ENCODE measurements at places on chromosomes 3 and 15.

DNA sequence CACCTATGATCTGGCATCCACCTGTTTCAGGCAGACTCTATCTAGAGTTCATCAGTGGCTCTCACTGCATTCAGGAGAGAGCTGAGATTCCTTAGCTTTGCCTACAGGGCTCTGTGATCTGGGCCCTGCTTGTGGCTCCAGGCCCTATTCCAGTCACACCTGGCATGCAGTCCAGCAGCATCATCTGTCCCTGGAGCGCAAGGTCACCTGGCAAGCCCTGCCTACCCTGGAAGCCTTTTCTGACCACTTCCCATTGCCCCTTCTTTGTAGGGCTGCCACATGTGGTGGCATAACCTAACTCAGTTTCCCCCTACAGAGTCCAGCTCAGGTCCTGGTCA is 115.1 kb upstream of the PLXNA1 start:
- DNase-seq: no peak

- no peak for DNase-seq
Measured at GRCh38 chr15:83118291-83118827, 10.9 kb downstream of the TM6SF1 start.

DNA sequence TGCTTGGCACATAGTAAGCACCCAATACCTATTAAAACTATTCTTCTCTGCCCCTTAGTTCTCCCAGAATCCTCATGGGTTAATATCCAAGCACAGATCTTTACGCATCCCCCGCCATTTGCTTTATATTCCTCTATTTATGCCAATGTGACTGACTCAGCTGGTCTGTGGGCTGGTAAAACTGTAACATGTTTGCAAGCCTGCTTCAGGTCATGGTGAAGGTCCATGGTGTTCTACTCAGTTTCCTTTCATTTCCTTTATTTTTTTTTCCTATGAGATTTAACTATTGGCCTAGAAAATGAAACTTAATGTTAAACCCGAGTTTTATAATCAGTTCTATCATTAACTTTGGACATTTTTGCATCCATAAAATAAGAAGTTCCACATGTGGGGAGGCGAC is 47.0 kb downstream of the FRMD4B start:
- DNase-seq: no peak

GRCh38 chr3:138438896-138439295 is 4.5 kb downstream of the ESYT3 start:
- no peak for DNase-seq

GRCh38 chr15:35548435-35548834 is 2.5 kb upstream of the DPH6 start:
- no peak for DNase-seq

- no peak for DNase-seq
Measured at GRCh38 chr3:17831366-17831765, 88.9 kb upstream of the TBC1D5 start.

DNA sequence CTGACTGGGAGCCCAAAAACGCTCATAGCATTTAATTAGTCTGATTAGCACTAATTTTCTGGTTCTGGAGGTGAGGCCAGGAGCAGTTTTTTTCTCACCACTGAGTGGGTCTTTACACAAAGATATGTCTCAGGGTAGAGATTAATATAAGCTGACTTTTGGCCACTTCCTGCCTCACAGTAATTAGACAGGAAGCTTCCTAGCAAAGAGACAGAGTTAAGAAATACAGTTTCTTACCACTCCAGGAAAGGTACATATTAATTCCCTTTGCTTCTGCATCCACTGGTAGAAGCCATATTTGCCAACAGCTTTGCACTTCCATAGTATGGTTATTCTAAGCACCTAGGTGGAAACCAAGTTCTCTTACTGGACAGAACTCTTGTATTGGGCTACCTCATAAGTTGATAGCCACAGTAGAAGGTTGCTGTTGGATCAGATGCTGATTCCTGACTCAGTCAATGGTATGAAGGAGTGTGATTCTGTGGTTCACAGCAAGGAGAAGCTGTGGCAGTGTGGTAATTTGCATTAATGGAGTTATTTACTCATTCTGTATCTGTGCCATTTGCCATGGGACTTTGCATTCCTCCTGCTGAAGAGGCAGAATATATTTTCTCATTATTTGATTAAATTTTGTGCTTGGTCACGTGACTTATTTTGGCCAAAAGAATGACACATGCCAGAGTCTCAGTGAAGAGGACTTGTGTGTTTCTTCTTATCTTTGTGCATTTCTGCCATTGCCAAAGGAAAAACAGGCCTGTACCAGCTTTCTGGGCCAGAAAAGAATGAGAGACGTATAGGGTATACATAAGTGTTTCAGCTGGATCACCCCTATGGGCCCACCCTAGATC is 17.5 kb upstream of the ZBTB20 start:
- no peak for DNase-seq

DNA sequence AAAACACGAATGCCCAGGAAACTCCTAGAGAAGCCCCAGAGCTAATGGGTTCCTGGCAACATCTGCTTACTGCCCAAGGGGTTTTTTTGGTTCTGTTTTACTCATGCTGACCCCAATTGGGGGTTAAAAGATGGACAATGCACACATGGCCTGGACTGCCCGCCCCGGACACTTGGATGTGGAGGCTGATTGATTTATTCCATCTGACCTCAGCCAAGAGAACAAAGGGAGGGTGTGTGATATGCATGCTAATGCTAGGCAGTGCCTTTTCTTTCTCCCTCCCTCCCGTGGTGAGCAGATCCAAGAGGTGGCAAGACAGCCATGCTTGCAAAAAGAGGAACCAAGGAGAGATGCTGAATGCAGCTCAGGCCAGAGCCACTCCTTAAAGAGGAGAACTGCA is 3.3 kb upstream of the LRTM1 start:
- DNase-seq: no peak

DNA sequence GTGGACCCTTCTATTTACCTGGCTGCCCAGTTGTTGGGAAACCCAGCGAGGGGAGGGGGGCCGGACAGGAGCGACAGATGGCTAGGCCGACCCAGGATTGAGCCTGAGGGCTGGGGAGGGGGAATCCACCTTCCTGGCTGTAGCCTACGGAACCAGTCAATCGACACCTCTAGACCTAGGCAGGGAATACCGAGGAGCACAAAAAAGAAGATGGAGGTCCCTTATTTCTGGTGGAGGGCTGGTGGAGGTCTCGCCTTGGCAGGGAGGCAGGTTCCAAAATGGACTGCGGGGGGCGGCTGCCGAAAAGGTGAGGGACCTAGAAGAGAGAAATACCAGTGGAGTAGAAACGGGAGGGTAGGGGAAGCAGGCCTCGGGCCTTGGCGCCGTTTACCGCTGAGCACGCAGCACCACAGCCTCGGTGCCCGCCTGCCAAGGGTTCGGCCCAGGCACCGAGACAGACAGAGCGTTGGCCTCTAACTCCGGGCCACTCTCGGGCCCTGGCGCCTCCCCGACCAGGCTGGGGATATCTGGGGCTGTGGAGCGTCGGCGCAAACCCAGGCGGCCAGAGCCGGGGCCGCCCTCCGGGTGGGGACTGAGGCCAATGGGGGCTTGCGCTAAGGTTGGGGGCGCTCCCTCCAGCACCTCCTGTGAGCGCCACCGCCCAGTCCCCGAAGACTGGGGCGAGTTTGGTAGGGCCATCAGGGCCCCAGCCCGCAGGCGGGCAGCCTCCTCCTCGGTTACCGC is 1.6 kb downstream of the ANKRD63 start:
- no peak for DNase-seq

DNA sequence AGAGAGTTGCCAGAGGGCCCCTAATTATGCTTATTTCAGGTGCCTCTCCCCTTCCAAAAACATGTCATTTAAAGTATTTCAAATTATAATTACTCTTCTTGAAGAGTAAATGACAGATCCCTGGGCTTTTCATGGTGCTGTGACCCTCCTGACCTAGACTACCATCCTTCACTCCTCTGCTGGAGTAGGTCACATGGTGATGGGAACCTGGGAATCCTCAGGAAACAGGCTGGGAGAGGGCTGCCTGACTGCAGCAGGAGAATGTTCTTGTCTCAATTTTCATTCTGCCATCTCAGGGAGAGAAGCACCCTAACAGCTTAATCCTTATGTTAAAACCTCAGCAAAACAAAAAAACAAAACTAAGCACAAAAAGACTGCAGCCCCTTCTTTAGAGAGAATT is 24.6 kb downstream of the PGBD4 start:
- no peak for DNase-seq

- DNase-seq: no peak
Measured at GRCh38 chr15:39584266-39584659, 3.4 kb downstream of the THBS1 start.

DNA sequence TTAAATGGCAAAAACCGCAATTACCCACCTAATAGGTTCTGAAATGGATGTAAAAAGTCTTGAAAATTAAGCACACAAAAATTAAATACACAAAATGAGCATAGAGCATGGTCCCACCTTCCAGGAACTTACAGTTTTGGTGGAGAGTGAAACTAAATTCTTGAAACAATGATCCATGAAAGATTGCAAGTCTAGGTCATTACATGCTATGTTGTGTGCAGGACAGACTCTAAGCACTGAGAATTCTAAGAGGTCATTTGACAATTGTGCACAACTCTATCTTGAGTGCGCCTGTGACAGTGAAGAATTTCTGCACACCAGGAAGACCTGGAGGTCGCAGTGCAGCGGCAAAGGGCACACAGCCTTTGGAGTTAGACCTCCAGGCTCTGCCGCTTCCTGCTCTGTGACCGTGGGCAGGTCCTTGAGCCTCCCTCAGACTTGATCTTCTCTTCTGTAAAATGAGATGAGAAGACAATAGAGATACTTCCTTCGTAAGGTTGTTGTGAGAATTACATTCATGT is 153.3 kb upstream of the TPM1 start:
- DNase-seq: no peak
